CD8-positive, alpha-beta memory T cell (primary cell): ENCODE measurements at places on chromosomes 1 and 21. TPM values are rescaled to one million over a fixed set of nuclear protein-coding genes. Genes with fewer than 3 reads are reported as not detected.

The FCRL2 gene
- not detected for polyA plus RNA-seq

The KNCN gene
- not detected for polyA plus RNA-seq

The LRRC8B gene
- polyA plus RNA-seq, result 16.3 TPM

GRCh38 chr1:240312872-240313271, 221.2 kb downstream of the FMN2 start:
- no peak overlapping the region for H3K27ac ChIP-seq

GRCh38 chr1:58975888-58976287, 192.0 kb upstream of the JUN start:
- DNase-seq, result no peak
- H3K36me3 ChIP-seq, result no peaks in the 10 kb centered on the region
- H3K27me3 ChIP-seq, result no peaks in the 10 kb centered on the region
- no peak overlapping the region for H3K4me3 ChIP-seq

DNA sequence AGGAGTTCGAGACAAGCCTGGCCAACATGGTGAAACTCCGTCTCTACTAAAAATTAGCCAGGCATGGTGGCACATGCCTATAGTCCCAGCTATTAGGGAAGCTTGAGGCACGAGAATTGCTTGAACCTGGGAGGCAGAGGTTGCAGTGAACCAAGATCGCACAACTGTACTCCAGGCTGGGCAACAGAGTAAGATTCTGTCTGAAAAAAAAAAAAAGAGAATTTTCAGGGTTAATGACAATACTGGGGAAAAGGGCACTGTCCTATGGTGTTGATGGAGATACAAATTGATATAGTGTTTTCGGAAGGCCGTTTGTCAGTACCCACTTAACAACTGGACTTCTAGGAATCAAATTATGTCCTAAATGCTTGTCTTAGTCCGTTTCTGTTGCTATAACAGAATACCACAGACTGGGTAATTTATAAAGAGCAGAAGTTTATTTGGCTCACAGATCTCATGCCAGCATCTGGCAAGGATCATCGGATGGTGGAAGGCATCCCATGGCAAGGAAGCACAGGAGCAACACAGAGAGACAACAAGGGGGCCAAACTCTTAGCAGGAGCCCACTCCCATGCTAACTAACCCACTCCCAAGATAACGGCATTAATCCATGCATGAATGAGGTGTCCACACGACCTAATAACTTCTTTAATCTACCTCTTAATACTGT, 41.3 kb downstream of the ZBTB8A start:
- H3K36me3 ChIP-seq, result no peaks in the 10 kb centered on the region
- DNase-seq, result no peak
- no peaks in the 10 kb centered on the region for H3K27me3 ChIP-seq
- H3K27ac ChIP-seq, result no peak overlapping the region

GRCh38 chr1:54708385-54708784, 7.3 kb upstream of the TTC4 start:
- H3K4me1 ChIP-seq, result no peaks in the 10 kb centered on the region
- peaks cover 8% of the 10 kb centered on the region for H3K27me3 ChIP-seq
- H3K36me3 ChIP-seq, result no peaks in the 10 kb centered on the region

DNA sequence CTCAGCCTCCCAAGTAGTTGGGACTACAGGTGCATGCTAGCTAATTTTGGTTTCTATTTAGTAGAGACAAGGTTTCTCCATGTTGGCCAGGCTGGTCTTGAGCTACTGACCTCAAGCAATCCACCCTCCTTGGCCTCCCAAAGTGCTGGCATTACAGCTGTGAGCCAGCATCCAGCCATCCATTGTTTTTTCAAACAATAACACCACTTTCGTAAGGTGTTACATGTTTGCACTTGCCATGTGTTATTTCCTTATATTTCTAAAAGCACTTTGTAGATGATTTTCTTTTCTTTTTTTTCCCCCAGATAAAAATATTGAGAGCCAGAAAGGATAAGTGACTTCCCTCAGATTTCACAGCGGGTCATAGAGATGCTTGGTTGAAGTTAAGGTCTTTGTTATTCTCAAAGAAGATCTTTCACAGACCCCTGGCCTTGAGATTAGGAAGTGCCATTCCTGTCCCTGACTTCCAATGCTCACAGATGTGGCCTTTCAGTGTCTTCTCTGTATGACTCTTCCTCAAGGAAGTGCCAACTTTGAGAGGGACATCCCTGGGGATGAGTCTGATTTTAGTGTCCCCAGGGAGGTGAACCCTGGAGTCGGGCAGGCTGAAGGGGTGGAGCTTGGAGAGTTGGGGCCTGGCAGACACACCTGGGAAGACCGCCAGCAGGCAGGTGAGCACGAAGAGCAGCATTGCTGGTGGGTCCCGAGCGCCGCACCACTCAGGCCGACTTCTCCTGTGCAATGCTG, 6.3 kb downstream of the PIGR start:
- peaks cover 4% of the 10 kb centered on the region for H3K4me1 ChIP-seq
- no peak overlapping the region for H3K4me3 ChIP-seq
- DNase-seq, result no peak
- H3K27ac ChIP-seq, result no peak overlapping the region
- no peaks in the 10 kb centered on the region for H3K27me3 ChIP-seq
- H3K36me3 ChIP-seq, result no peaks in the 10 kb centered on the region

DNA sequence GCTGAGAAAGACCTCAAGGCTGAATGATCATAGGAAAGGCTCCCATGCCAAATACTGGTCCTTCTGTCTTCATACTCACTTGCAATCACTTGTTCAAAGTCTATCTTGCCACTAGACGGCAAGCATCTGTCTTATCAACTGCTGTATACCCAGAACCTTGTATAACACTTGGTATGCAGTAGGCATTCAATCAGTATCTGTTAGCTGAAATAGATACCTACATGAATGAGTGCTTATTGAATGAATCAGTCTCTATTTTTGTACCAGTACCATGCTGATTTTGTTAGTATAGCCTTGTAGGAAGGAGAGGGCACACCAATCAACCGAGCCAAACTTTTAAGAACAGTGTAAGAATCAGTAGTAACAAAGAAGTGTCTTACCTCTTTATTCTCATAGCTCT, 80.6 kb downstream of the NIBAN1 start:
- no peak overlapping the region for H3K27ac ChIP-seq
- H3K27me3 ChIP-seq, result no peaks in the 10 kb centered on the region
- no peak for DNase-seq
- no peaks in the 10 kb centered on the region for H3K36me3 ChIP-seq
- H3K4me1 ChIP-seq, result peaks cover 30% of the 10 kb centered on the region

DNA sequence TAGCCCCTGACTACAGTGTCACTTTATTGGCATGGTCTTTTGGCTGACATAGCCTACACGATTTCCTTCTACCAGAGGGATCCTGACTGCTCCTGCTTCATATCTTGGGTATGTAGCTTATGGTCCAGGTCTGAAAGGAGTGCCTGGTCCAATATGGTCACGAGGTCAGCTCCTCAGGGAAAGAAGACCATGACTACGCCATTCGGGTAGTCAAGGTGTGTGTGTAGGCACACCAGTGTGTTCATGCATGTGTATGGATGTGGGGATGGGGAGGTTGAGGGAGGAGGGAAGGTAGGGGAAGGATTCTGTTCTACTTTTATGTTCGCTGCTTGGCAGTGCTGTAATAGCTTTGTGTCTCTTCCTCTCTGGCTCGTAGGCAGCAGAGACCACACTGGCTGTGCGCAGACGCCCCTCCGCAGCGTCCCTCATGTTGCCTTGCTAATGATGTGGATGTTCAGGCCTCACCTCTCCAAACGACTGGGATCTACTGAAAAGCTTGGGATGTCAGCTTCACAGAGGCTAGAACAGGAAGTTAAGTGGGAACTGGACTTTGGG, 10.0 kb upstream of the C4BPB start:
- H3K27ac ChIP-seq, result no peak overlapping the region
- no peaks in the 10 kb centered on the region for H3K36me3 ChIP-seq
- H3K4me1 ChIP-seq, result no peaks in the 10 kb centered on the region
- H3K27me3 ChIP-seq, result no peaks in the 10 kb centered on the region
- no peak for DNase-seq
- no peak overlapping the region for H3K4me3 ChIP-seq
